AG04449 (cell line): ENCODE measurements at places on chromosomes 7 and 10.

DNA sequence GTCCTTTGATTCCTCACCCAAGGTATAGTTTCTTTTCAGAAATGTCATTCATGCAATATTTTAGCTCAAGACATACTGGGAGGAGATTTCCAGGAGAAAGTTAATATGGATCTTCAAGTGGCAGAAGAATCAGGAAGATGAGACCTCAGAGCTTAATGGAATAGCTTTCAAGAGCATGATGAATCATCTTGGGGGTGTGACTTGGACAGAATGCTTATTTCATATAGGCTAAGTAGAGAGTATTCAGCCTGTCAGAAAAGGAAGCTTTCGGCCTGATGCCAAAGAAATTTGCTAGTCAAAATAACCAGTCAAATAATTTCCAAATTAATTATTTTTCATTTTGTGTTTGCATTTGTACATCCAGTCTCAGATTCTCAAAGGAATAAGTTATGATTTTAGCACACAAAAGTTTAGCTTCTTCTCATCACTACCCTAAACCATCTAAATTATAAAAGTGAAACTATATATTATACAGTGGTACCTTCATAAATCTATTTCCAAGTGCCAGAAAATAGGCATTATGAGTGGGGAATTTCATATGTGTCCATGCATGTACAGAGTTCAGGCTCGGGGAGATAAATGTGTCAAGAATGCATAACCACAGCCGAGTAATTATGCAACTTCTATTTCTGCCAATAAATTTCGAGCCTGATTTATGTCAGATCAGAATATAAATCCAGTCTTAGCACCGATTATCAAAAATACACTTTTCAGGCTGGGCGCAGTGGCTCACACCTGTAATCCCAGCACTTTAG, 27.3 kb upstream of the CALD1 start:
- no peak for DNase-seq

DNA sequence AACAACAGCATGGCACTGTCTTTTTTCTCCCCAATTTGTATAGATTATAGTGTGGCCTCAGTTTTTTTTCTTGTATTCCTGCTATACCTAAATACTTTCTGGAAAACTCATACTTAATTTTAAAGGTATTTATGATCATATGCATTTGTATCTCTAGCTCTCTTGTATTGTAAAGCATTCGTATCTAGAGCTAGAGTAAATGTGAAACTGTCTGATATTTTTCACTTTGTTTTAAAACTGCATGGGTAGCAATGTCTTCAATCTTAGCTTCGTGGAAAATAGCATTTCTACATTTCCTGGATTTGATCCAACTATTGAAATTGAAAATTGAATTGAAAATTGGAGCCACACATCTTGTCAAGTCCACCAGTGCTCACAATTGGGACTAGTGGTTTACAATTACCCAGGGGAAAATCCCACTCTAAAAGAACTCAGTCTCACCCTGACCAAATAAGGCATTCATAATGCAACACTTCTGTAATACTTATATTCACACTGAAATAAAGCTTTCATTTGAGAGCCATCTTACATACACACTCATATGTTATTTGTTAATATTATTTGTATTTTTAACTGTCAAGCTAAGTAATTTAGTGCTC, 51.3 kb upstream of the KLF6 start:
- no peak for DNase-seq

GRCh38 chr10:6002809-6003510, 25.6 kb upstream of the IL15RA start:
- no peak for DNase-seq

GRCh38 chr7:7276161-7276560, 93.8 kb downstream of the C1GALT1 start:
- DNase-seq, result no peak
